Prostate gland (tissue), 2 donors: ENCODE measurements at places on chromosomes 16 and 17.

DNA sequence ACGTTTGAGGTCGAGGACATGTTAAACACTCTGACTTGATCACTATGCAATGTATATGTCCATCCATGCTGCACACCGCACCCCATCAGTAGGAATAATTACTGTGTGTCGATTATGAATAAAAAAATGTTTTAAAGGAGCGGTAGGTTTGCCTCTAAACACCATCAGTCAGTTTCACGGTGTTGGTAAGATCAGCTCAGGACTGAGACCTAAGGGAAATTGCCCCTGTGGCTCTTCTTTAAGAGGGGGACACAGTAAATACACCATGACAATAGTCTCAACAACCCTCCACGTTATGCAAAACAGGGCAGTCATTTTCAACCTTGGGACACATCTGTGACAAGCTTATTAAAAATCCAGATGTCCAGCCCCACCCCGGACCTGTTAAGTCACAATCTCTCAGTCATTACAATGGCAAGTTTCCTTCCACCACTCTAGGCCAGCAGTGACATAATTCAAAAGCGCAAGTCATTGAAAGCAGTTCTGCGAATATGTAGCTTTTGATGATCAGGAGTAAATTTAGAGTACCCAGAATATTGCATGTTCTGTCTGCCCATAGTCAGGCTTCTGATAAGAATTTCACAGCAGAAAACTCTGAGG lies 1.2 kb downstream of the ATMIN start:
- peak overlapping the region; percentile 77 for H3K4me3 ChIP-seq
- peaks cover 5% of the 10 kb centered on the region for H3K4me1 ChIP-seq
- no peaks in the 10 kb centered on the region for H3K36me3 ChIP-seq
- DNase-seq, result no peak

DNA sequence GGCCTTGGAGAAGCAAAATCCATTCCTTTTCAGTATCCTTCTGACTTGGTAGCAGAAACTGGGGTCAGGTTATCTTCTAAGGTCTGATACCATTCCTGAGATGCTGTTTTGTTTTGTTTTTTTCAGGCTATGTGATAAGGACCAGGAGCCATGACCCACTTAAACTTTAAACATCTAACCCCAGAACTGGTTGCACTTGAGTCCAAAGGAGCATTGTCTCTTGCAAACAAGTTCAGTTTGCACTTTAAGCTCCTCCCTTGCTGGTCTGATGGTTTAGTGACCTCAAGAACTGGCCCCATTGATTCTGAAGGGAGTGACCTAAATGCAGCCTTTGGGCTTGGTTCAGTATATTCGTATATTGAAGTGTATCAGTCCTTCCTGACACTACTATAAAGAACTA lies 75.2 kb downstream of the ERCC4 start:
- no peaks in the 10 kb centered on the region for H3K27me3 ChIP-seq
- no peaks in the 10 kb centered on the region for H3K4me1 ChIP-seq
- no peak for DNase-seq
- H3K4me3 ChIP-seq, result no peak overlapping the region
- no peaks in the 10 kb centered on the region for H3K36me3 ChIP-seq
- no peak overlapping the region for H3K27ac ChIP-seq

GRCh38 chr16:23491490-23492391 lies 18.6 kb downstream of the GGA2 start:
- peaks cover 13% of the 10 kb centered on the region for H3K4me1 ChIP-seq
- no peak overlapping the region for H3K4me3 ChIP-seq
- H3K27me3 ChIP-seq, result no peaks in the 10 kb centered on the region
- peak; percentile 47 for DNase-seq
- peak overlapping the region; percentile 80 for H3K27ac ChIP-seq

- no peak overlapping the region for H3K4me3 ChIP-seq
- H3K27ac ChIP-seq, result no peak overlapping the region
- no peaks in the 10 kb centered on the region for H3K4me1 ChIP-seq
Measured at GRCh38 chr16:5508371-5508770, 410.8 kb upstream of the EEF2KMT start.

GRCh38 chr16:12458591-12459358 lies 344.9 kb downstream of the CPPED1 start:
- H3K4me1 ChIP-seq, result no peaks in the 10 kb centered on the region
- H3K36me3 ChIP-seq, result no peaks in the 10 kb centered on the region
- H3K4me3 ChIP-seq, result no peak overlapping the region
- no peak overlapping the region for H3K27ac ChIP-seq
- DNase-seq, result no peak

DNA sequence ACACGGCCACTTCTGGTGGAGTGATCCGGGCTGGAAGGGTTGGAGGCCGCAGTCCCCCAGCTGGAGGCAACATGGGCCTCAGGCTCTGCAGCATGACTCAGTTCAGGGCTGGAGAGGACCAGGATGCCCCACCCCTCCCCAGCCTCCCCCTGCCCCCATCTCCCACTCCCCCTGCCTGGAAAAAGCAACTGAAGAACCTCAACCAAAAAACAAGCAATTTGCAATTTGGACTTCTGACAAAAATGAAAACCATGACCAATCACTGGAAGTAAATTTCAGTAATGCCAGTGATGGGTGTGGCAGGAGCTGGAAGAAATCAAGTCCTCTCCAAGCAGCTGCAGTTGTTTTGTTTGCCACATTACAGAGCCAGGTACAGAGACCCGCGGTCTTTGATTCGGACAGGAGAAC lies 6.6 kb upstream of the MIF4GD start:
- DNase-seq, result no peak
- H3K4me1 ChIP-seq, result no peaks in the 10 kb centered on the region
- H3K4me3 ChIP-seq, result no peak overlapping the region
- no peaks in the 10 kb centered on the region for H3K27me3 ChIP-seq
- no peaks in the 10 kb centered on the region for H3K36me3 ChIP-seq
- H3K27ac ChIP-seq, result no peak overlapping the region

DNA sequence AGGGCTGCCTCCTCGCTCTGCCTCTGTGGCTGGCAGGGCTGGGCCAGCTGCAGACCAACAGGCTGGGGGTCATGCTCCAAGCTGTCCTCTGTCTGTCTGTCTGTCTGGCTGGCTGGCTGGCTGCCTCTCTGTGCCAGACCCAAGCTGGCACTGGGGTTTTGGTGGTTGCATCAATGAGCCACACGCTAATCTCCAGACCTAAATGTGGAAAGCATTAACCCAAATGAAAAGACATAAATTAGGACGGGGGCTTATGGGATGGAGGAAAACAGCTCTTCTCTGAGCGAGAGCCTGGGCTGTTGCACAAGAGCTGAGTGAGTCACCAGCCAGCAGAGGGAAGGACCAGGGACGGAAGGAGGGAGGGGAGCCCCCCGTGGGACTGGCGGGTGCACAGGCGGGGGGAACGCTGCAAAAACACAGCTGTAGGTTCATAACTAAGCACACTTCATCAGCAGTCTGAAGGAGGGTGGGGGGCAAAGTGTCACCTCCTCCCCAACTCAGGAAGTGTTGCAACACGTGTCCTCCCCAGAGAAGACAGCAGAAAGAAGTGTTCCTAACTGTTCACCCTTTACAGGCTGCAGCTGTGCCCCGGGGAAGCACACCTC lies 83.4 kb downstream of the GAS7 start:
- DNase-seq, result peak; percentile 79
- H3K36me3 ChIP-seq, result no peaks in the 10 kb centered on the region
- no peaks in the 10 kb centered on the region for H3K27me3 ChIP-seq
- H3K27ac ChIP-seq, result peak overlapping the region; percentile 64
- no peaks in the 10 kb centered on the region for H3K4me1 ChIP-seq
- no peak overlapping the region for H3K4me3 ChIP-seq

GRCh38 chr16:22857296-22858025 lies 43.5 kb downstream of the HS3ST2 start:
- H3K27ac ChIP-seq, result no peak overlapping the region
- no peak overlapping the region for H3K4me3 ChIP-seq
- DNase-seq, result no peak
- H3K36me3 ChIP-seq, result no peaks in the 10 kb centered on the region

DNA sequence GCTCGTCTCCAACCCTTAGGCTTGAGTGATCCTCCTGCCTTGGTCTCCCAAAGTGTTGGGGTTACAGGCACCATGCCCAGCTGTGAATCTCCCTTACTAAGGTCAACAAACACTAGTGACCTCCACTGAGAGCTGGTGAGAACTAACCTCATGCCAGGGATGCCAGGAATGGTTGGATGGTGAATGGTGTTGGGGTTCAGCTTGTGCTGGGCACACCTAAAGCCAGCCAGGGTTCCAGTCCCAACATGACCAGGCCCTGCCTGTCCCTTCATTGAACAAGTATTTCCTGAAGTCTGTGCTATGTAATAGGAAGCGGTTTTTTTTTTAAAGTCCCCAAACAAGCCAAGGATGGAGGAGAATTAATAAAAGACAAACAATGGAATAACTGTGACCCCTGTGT lies 56.0 kb upstream of the TOB1 start:
- H3K27ac ChIP-seq, result peak overlapping the region; percentile 2
- H3K4me1 ChIP-seq, result peaks cover 20% of the 10 kb centered on the region
- no peaks in the 10 kb centered on the region for H3K36me3 ChIP-seq
- peak; percentile 51 for DNase-seq

GRCh38 chr16:20944861-20945574 lies 44.4 kb downstream of the LYRM1 start:
- H3K27ac ChIP-seq, result no peak overlapping the region
- no peak for DNase-seq
- no peaks in the 10 kb centered on the region for H3K36me3 ChIP-seq
- no peak overlapping the region for H3K4me3 ChIP-seq

- no peaks in the 10 kb centered on the region for H3K36me3 ChIP-seq
- no peaks in the 10 kb centered on the region for H3K27me3 ChIP-seq
Measured at GRCh38 chr16:75038036-75038858, 39.4 kb downstream of the ZNRF1 start.

GRCh38 chr17:34365340-34365739 lies 2.3 kb upstream of the CCL1 start:
- H3K4me3 ChIP-seq, result no peak overlapping the region
- H3K27me3 ChIP-seq, result peaks cover 4% of the 10 kb centered on the region
- no peaks in the 10 kb centered on the region for H3K36me3 ChIP-seq
- no peak overlapping the region for H3K27ac ChIP-seq

- H3K4me3 ChIP-seq, result no peak overlapping the region
- H3K4me1 ChIP-seq, result no peaks in the 10 kb centered on the region
- no peak for DNase-seq
- no peaks in the 10 kb centered on the region for H3K36me3 ChIP-seq
Measured at GRCh38 chr17:379531-380465, 27.2 kb upstream of the RPH3AL start.

GRCh38 chr17:17663160-17664063 lies 17.8 kb upstream of the RAI1 start:
- H3K36me3 ChIP-seq, result no peaks in the 10 kb centered on the region
- H3K27ac ChIP-seq, result no peak overlapping the region
- no peak overlapping the region for H3K4me3 ChIP-seq
- DNase-seq, result no peak
- no peaks in the 10 kb centered on the region for H3K27me3 ChIP-seq

- no peaks in the 10 kb centered on the region for H3K36me3 ChIP-seq
- DNase-seq, result no peak
- no peaks in the 10 kb centered on the region for H3K4me1 ChIP-seq
- H3K4me3 ChIP-seq, result no peak overlapping the region
- no peak overlapping the region for H3K27ac ChIP-seq
- H3K27me3 ChIP-seq, result no peaks in the 10 kb centered on the region
Measured at GRCh38 chr17:18143044-18143936, 34.7 kb downstream of the MYO15A start.

- no peak for DNase-seq
- no peaks in the 10 kb centered on the region for H3K4me1 ChIP-seq
- no peak overlapping the region for H3K27ac ChIP-seq
- H3K27me3 ChIP-seq, result no peaks in the 10 kb centered on the region
- H3K36me3 ChIP-seq, result no peaks in the 10 kb centered on the region
Measured at GRCh38 chr16:4580250-4580649, 24.1 kb downstream of the C16orf96 start.

GRCh38 chr17:72604518-72604917 lies 483.7 kb downstream of the SOX9 start:
- no peak overlapping the region for H3K27ac ChIP-seq
- no peaks in the 10 kb centered on the region for H3K36me3 ChIP-seq
- H3K4me1 ChIP-seq, result no peaks in the 10 kb centered on the region
- H3K27me3 ChIP-seq, result no peaks in the 10 kb centered on the region

GRCh38 chr17:47665655-47666054 lies 15.9 kb downstream of the KPNB1 start:
- no peak for DNase-seq
- no peak overlapping the region for H3K4me3 ChIP-seq
- no peaks in the 10 kb centered on the region for H3K27me3 ChIP-seq

- no peaks in the 10 kb centered on the region for H3K27me3 ChIP-seq
- peaks cover 10% of the 10 kb centered on the region for H3K36me3 ChIP-seq
- H3K4me1 ChIP-seq, result peaks cover 21% of the 10 kb centered on the region
- DNase-seq, result no peak
Measured at GRCh38 chr16:67884-68789, 4.3 kb downstream of the RHBDF1 start.

- H3K36me3 ChIP-seq, result no peaks in the 10 kb centered on the region
- H3K4me3 ChIP-seq, result no peak overlapping the region
- H3K27me3 ChIP-seq, result no peaks in the 10 kb centered on the region
- DNase-seq, result peak; percentile 28
- peaks cover 6% of the 10 kb centered on the region for H3K4me1 ChIP-seq
- H3K27ac ChIP-seq, result peak overlapping the region; percentile 64
Measured at GRCh38 chr16:80654094-80654862, 113.5 kb downstream of the DYNLRB2 start.

GRCh38 chr16:20089246-20089965 lies 15.7 kb upstream of the GPR139 start:
- H3K4me3 ChIP-seq, result no peak overlapping the region
- H3K27me3 ChIP-seq, result no peaks in the 10 kb centered on the region
- no peaks in the 10 kb centered on the region for H3K4me1 ChIP-seq

DNA sequence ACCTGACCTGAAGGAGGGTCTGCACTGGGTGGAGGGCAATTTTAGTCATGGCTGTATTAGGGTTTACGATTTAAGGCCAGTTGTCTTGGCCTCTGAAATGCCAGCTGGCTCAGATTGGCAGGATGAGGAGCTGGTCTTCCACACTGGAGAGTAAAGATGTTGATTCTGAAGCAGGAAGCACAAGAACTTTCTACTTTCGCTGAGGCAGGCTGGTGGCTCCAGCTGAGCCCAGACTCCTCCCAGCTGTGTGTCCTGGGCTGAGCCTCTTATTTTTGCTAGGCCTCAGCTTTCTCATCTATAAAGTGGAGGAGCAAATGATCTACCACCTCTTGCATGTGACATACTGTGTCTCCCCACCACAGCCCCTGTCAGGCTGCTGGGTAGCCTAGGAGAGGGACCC lies 74.4 kb downstream of the MRM1 start:
- DNase-seq, result no peak
- H3K4me3 ChIP-seq, result no peak overlapping the region
- no peaks in the 10 kb centered on the region for H3K4me1 ChIP-seq
- H3K36me3 ChIP-seq, result no peaks in the 10 kb centered on the region
- H3K27me3 ChIP-seq, result no peaks in the 10 kb centered on the region
- no peak overlapping the region for H3K27ac ChIP-seq

DNA sequence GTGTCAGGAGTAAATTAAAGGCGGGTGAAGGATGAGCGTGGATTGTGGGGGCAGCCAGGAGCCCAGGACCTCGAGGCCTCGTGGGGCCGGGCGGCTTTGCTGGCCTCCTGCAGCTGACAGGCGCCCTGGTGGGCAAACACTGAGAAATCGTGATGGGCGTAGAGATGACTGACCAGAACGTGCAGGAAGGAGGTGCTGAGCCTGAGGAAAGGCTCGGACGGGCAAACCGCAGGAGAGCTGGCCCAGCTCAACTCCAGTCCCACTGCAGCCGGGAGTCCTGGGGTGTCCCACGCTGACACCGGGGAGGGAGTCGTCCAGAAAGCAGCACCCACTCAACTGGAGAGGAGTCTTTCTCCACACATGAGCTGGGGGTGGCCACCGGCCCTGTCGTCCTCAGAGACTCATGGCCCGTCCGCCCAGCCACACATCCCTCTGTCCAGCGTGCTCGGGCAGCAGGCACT lies 36.9 kb downstream of the METRNL start:
- H3K36me3 ChIP-seq, result no peaks in the 10 kb centered on the region
- no peaks in the 10 kb centered on the region for H3K27me3 ChIP-seq
- DNase-seq, result no peak
- H3K27ac ChIP-seq, result no peak overlapping the region

GRCh38 chr17:60534613-60535157 lies 8.6 kb upstream of the APPBP2 start:
- no peaks in the 10 kb centered on the region for H3K36me3 ChIP-seq
- H3K27me3 ChIP-seq, result no peaks in the 10 kb centered on the region
